ENCODE measurements at places on chromosomes 3 and 15.

DNA sequence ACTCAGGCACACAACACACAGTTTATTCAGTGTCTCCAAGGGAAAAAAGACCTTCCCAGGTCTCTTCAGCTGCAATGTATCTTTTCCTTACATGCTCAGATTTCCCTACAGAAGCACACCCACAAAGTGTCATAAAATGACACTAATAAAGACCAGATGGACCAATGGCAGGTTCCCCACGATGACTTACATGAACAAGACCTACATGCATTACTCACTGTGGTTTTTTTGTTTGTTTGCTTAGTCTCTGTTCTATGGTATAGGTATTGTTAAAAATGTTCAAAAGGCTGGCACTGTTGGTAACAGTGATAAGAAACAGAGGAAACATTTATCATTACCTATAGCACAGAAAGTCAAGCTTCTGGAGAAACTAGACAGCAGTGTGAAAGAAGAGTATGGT lies 318.2 kb upstream of the TMCO5A start:
- DNase-seq, result no peak
- H3K27ac ChIP-seq, result no peak overlapping the region
- no peak overlapping the region for H3K4me3 ChIP-seq

DNA sequence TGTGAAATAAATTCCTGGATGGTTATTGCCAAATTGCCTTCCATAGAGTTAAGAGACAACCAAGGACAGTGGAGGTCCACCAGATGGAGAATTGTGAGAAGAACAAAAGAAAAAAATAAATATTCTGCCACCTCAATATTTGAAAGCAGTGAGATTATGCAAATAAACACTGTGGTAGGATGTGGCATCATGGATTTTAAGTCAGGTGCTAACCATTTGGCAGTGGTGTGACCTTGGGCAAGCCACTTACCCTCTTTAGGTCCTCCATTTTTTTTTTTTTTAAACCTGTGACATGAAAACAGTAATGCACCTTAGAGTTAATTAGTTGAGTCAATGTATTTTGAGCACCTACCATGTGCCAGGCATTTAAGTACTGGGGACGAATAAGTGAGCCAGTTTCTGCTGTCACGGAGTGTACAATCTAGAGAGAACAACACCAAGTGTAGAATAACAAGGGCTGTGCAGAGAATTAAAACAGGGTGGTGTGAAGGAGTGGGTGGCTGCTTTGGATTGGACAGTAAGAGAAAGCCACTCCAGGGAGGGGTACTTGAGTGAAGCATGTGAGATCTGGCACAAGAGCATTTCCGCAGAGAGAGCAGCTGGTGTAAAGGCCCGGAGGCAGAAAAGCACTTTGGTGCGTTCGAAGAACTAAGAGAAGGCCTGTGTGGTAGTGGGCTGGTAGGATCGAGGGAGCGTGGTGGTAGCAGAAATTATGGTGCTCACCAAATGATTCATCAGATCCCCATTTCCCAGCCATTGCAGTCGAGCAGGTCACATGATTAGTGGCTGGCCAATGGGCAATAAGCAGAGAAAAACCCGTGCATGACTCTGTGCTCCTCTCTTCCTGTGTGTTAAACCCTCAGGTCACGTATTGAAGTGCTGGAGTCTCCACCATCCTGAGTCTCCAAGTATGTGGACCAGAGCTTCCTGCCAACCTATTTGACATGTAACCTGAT lies 39.2 kb downstream of the CCK start:
- peaks cover 10% of the 10 kb centered on the region for H3K4me1 ChIP-seq
- H3K27me3 ChIP-seq, result no peaks in the 10 kb centered on the region
- peaks cover 3% of the 10 kb centered on the region for H3K36me3 ChIP-seq
- no peak overlapping the region for H3K27ac ChIP-seq

GRCh38 chr3:29468187-29468586 lies 187.3 kb downstream of the RBMS3 start:
- H3K27ac ChIP-seq, result no peak overlapping the region
- no peak overlapping the region for H3K4me3 ChIP-seq
- no peaks in the 10 kb centered on the region for H3K36me3 ChIP-seq

- no peaks in the 10 kb centered on the region for H3K27me3 ChIP-seq
- no peaks in the 10 kb centered on the region for H3K4me1 ChIP-seq
- H3K36me3 ChIP-seq, result no peaks in the 10 kb centered on the region
- H3K27ac ChIP-seq, result no peak overlapping the region
These were observed 94.4 kb upstream of the SPATA12 start for GRCh38 chr3:56966104-56966503.

- DNase-seq, result no peak
- no peak overlapping the region for H3K4me3 ChIP-seq
- H3K27ac ChIP-seq, result no peak overlapping the region
These were observed 6.1 kb downstream of the PTX3 start for GRCh38 chr3:157442729-157443128.
